ENCODE measurements at places on chromosomes 2 and 18.

- no peak for DNase-seq
Observed at GRCh38 chr18:41410006-41410405, 545.0 kb upstream of the PIK3C3 start.

DNA sequence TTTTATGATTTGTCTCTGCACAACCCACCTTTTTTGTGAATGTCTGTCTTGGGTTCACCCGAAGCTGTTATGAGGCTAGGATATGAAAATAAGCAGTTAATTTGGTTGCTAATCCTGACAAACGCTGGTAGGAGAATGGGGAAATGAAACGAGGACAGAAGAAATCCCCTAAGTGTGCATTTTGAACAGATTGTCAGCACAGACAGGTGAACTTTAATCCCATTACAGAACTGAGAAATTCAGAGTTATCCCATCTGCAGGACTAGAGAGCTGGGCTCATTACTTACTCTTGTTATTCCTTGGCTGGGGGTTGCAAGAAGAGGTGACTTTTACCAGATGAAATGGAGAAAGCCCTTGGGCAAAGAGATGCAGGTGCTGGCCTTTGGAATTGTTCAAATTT, 123.3 kb upstream of the NYAP2 start:
- DNase-seq = no peak

GRCh38 chr18:21669736-21670285, 34.8 kb downstream of the ABHD3 start:
- no peak for DNase-seq

DNA sequence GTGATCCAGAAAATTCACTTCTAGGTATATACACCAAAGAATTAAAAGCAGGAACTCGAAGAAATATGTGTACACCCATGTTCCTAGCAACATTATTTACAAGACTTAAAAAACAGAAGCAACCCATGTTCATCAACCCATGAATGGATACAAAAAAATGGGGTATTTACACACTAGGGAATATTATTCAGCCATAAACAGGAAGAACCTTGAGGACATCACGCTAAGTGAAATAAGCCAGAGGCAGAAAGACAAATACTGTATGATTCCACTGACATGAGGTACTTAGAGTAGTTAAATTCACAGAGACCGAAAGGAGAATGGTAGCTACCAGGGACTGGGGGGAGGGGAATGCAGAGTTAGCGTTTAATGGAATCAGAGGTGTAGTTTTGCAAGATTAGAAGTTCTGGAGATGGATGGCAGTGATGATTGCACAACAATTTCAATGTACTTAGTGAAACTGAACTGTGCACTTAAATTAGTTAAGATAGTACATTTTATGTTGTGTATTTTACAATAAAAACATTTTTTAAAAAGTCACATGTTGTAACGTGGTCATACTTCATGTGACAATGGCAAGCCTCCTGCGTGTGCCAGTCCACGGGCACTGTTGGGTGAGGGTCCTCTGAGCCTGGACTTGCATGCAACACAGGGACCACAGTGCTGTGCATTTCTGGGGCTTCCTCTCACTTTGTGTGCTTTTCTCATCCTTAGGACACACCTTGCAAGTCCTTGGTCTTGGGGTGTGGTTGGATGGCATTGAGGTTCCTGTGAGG, 206.1 kb upstream of the HDAC4 start:
- DNase-seq = no peak

DNA sequence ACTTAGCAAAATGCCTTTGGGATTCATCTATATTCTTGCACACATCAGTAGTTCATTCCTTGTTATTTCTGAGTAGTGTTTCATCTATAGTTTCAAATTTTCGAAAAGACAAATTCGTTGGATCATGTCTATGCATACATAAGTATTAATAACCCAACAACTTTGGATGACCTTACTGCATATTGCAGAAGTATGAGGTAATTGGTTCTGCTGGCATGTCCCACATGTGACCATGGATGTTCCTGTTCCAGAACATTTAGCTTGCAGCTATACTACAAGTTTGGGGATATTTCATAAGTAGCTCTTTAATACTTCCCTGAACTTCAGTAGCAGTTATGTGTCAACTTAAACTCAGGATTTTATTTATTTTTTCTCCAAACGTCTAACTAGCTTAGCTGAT, 44.9 kb downstream of the APLF start:
- no peak for DNase-seq

DNA sequence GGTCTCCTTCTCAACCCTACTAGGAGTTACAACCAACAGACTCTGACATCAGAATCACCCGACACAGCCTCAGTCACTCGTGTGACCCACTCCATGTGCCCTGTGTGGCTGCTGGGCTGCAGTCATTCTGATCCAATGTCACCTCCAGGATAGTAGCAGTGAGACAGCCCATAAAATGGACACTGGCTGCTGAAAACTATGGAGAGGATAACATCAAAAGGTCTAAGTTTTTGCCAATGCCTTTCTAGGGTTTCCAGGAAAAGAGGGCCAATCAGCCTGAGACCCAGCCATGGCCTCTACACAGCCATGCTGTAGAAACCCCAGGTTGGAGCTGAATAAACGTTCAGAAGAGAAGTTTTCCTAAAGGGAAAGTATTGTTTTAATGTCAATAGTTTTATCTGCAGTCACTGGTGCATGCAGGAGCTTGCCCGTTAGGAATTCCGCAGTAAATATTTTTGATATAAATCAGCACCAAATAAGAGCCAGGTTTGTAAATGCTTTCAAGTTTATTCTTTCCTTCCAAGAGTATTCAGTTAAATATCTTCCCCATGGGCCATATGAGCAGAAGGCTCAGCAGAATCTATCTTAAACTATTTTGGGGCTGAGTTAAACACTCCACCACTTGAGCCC, 92.2 kb upstream of the PID1 start:
- no peak for DNase-seq

- DNase-seq = no peak
Observed at GRCh38 chr2:240614391-240614790, 10.9 kb upstream of the GPR35 start.

DNA sequence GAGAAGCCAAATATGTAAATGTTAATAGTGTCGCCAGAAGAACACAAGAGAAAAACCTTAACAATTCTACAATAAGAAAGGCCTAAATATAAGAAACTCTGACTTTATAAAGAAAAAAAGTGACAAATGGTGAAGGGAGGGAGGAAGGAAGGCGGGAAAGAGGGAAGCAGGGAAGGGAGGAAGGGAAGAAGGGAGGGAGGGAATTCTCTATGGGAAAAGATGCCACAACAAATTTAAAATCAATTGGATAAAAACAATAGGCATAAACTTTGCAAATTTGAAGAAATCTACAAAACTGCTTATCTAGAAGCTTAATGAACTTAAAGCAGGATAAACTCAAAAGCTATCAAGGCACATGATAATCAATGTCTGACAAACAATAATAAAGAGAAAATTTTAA, 16.9 kb downstream of the NBAS start:
- no peak for DNase-seq

- no peak for DNase-seq
Observed at GRCh38 chr2:98036349-98037000, 40.7 kb upstream of the TMEM131 start.

DNA sequence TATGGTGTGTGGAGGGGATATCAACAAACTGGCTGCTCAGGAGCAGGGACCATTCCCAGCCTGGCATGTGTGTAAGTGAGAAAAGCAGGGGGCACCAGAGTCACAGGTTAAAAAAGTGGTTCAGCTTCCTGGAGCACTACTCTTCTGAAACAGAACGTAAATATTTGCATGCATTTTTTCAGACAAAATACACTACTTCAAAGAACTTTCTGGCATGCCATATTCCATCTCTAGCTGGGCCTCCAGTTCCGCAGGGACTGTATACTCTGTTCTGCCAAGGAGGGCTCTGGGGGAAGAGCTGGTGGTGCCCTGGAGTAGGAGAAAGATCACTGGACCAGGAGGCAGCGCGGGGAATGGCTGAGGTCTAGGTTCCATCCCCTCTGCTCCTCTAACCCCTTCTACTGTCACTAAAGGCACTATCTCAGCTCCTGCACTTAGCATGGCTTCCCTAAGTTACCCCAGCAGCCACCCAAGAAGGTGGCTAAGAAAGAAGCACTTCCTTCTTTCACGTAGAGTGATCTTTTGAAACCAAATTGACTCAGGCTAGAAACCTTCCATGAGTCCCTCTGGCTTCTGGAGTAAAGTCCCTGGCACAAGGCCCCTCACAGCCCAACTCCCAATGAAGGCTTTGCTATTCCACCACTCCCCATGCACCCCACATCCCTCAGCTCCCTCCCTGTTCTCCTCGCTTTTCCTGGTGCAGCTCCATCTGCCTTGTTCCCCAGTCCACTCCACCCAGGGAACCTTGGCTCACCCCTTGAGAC, 57.6 kb upstream of the CABLES1 start:
- DNase-seq = no peak

DNA sequence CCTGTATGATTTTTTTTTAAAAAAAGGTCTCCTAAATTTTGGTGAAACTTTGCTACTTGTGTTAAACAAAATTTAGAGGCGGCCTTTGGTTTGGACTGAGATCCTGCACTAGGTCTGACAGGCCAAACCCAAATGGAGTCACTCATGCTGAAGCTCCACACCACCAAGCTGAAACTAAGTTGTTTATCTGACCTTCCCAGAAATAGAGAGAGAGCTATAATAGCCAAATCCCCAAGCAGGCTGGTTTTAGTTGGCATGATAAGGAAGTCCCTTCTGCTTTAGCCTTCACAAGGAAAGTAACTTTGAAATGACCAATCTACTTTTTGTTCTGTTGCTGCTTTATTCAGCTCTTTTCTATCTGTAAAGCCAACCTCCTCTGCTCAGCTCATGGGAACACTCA, 17.1 kb upstream of the THUMPD2 start:
- DNase-seq = no peak

GRCh38 chr2:97740590-97741182, 27.3 kb downstream of the ZAP70 start:
- DNase-seq = no peak

- DNase-seq = no peak
Observed at GRCh38 chr2:103780088-103780702, 1018.4 kb downstream of the TMEM182 start.

DNA sequence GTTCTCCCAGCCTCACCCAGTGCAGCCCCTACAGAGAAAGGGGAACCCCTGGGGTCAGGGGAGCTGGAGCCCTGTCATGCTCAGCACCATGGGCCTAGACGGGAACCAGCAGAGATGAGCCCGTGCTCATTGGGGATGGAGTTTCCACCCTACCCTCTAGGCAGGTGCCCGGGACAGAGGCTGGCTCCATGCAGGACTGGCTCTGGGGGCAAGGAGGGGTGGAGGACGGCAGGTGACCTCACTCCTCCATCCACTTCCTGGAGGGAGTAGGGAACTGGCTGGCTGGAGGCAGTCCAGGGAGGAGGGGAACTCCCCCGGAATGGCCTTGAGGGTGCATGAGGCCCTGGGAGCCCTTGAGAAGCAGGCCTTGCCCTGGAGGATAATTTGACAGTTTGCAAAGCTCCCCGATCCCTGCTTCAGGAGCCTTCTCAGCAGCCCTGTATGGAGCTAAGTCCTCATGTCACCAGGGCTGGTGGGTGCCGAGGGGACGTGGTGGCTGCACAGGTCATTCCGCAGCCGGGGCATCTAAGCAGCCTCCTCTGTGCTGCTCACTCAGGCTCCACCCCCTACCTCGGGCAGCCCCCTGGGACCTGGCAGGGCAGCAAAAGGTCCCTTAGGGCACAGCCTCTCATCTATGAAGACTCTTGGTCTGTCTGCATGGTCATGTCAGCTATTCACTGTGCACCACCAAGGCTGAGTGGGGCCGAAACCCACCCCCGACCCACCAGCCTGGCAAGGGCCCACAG, 2.1 kb downstream of the NEURL3 start:
- DNase-seq = no peak

DNA sequence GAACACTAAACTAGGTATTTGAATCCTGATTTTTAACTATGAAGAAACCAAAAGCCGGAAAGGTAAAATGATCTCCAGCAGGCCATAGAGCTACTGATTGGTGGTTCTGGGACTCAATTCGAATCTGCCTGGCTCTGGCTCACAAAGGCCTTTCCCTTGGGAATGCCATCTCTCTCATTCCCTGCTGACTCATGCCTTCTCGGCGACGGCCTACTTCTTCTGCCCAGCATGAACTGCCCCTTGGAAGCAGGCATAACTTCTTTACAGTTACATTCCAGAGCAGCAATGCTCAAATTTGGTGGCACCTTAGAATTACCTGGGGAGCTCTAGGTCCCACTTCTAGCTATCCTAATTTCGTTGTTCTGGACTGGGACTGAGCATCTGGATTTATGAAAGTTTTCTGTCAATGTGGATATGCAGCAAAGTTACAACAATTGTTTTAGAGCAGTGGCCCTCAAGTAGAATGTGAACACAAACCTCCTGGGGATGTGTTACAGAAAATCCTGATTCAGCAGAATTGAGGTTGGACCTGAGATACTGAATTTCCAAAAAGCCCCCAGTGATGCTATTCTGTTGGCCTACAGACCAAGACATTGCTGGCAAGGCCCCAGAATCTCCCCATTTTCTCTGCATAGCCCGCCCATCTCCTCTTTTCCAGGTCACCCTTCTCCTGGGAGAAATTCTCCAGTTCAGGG, 261.1 kb downstream of the CNTNAP5 start:
- no peak for DNase-seq

DNA sequence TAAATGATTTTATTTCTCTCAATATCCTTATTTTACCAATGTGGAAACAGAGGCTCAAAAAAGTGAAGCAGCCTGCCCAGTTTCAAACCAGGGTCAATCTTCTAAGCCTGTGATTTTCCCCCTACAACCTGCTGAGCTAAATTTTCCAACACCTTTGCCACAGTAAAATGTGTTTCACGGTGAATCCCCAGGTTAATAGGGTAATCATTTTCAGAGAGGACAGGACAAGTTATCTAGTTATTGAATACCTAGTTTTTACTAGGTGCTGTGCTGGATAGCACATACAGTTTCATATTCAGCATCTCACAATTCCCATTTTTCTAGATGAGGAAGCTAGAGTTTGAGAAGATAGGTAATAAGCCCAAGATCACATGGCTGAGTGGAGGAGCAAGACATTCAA, 236.6 kb downstream of the PTH2R start:
- DNase-seq = no peak

GRCh38 chr2:37904993-37905392, 20.1 kb upstream of the RMDN2 start:
- no peak for DNase-seq

GRCh38 chr2:192091476-192091875, 103.3 kb downstream of the TMEFF2 start:
- DNase-seq = no peak

GRCh38 chr2:216714376-216714775, 19.0 kb upstream of the IGFBP5 start:
- DNase-seq = no peak

DNA sequence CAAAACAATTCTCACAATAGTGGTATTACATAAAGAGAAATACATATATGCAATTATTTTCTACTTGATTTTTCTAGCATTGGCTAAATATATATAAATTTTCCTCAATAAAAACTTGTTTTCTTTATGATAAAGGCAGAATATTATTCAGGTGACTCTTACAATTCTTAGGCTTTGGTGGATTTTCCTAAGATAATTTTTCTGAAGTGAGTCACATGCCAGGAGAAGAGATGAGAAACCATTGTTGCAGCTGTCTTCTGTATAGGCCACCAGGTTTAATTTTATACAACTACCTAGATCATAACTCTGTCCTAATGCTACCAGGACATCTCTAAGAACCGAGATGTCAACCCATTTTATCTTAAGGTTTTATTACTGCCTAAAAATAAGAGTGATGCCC, 552.4 kb upstream of the CDH2 start:
- DNase-seq = no peak

All from central memory CD8-positive, alpha-beta T cell (primary cell).